ENCODE measurements at places on chromosomes 5 and 9. TPM values are rescaled to one million over a fixed set of nuclear protein-coding genes. Genes with fewer than 3 reads are reported as not detected.
A peak's percentile ranks its signal among the peaks of the same experiment; 100 is the strongest.

- DNase-seq, result no peak
Measured at GRCh38 chr9:127114606-127115005, 7.8 kb downstream of the ANGPTL2 start.

DNA sequence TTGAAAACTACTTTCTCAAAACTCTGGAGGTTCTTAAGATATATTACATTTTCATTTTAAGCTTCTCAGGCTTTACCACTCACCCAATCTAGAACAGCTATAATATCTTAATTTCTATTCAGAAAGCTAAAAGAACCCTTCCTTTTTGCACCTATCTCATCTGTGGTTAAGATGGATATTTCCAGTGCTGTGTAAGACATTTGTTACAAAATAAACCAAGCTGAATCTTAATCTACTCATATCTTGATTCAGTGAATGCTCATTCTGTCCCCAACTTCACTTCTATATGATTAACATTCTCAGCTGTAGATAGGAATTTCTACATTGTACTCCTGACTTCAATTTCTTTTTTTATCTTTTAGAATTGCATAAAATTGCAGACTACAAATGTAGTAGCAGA lies 15.0 kb downstream of the ABHD17B start:
- no peak for DNase-seq

DNA sequence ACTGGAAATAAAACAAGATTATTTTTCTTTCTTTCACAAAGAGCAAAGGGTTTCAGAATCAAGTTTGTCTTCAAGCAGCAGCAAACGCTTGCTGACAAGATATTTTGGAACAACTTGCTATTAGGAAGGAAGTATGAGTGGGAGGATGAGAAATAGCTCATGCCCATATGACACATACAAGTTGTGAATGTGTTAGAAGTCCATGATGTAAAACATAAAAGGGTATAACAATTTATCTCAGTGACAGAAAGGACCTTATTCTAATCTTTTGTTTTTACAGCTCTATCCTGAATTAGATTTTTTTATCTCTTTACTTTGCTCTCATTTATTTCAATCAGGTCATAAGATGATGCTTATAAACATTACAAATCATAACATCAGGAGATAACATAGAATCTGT lies 516.6 kb upstream of the MEF2C start:
- no peak for DNase-seq

DNA sequence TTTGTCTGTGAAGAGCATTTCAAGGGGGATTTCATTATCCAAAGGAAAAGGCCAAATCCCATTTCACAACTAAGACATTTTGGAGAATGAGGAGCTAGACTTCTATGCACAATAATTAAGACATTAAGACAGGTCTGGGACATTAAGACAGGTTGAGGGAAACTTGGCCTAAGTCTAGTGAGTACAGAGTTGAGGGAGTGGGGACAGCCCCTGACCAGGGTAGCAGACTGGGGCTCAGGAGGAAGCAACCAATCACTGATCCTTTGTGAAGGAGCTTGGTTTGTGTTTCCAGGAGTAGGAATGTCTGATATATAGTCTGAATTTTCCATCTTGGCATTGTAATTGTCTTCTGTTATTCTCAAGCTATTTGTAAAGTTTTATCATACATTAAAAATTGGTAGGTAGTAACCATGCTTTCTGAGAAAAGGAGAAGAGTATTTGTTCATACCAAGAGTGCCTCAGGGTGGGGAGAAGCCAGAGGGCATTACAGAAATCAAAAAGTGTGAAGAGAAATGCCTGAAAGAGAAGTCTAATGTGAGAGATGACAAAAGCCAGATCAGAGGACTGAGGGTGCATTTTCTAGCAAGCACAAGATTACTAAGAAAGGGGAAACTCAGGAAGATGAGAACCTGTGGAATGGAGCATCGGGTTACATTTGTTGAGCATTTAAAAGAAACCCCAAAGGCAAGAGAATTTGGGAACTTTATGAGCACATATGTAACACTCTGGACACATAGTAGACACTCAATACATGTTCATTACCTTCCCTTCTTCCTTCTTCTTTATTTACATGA lies 189.3 kb upstream of the PIK3R1 start:
- DNase-seq, result no peak

- DNase-seq, result no peak
Measured at GRCh38 chr9:70588381-70588780, 173.9 kb upstream of the KLF9 start.

DNA sequence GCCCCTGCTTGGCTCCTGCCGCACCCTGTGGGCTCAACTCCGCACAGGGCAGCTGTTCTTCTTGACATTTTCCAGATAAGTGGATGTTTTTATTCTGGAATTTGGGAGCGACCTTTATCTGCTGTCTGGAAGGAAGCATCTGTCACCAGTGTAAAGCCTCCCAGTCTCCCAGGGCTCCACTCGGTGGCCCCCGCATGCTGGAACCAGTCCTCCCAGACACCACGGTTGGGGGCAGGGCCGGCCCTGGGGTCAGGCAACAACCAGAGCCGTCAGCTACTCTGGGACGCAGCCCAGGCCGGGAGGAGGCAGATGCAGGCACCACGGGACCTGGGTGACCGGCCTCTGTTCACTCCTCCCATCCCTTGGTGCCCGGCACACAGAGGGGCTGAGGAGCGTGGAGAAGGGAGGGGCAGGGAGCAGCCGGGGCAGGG lies 92.8 kb upstream of the ADAMTS2 start:
- DNase-seq, result no peak

GRCh38 chr5:177178733-177179304 lies 45.2 kb downstream of the NSD1 start:
- no peak for DNase-seq

DNA sequence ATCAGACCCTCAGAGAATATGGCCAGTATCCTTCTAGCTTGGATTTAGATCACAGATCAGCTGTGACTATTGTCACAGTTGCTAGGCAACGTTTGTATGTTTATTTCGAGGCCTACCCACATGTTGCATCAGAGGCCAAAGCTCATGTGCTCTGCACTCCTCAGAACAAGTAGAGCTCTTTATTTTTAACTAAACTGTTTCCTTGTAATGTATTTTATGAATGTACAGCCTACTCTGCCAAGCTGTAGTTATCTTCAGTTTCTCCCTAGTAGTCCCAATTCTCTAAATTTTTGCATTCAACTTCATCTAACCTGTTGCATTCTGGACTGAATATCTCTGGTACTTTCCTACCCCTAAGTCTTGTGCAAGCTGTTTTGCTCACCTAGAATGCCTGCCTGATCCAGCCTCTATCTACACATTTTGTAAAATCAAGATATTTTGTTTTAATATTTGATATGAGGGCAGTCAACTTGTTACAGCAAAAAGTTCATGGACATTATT lies 52.8 kb downstream of the CAST start:
- DNase-seq, result peak; percentile 73

DNA sequence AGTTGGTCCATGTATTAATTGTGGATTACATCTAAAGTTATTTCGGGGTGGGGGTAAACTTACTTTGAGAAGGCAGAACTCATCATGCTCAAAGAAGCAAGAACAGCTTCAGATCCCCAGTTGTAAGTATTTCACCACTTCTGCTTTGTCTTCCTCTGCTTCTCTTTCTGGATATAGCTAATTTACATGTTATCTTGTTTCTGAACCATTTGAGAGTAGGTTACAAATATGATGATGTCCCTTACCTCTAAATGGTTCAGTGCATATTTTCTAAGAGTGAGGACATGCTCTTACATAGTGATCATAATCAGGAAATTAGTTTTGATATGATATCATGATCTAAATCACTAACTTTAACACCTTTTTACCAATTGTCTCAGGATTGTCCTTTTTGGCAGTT lies 11.9 kb downstream of the TRIO start:
- DNase-seq, result no peak

DNA sequence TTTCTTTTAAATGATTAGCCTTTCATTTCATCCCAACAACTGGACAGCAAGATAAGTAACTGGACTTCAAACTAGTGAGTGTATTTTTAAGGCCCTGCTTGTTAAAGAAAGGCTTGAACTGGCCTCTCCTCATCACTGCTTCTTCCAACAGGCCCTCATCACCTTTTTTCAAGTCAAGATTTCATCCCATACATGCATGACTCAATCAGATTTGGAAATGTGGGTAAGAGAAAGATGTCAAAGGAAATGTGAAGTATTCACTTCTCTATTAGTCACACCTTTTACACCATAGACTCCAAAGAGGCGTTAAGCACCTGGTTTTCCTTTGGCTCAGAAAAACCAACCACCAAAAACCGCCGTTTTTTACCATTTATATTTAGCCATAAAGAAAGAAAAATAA lies 4.9 kb downstream of the NR4A3 start:
- DNase-seq, result no peak

GRCh38 chr5:124806373-124807077 lies 60.1 kb upstream of the ZNF608 start:
- DNase-seq, result no peak

- peak; percentile 67 for DNase-seq
Measured at GRCh38 chr9:106916466-106917235, 53.7 kb downstream of the ZNF462 start.

DNA sequence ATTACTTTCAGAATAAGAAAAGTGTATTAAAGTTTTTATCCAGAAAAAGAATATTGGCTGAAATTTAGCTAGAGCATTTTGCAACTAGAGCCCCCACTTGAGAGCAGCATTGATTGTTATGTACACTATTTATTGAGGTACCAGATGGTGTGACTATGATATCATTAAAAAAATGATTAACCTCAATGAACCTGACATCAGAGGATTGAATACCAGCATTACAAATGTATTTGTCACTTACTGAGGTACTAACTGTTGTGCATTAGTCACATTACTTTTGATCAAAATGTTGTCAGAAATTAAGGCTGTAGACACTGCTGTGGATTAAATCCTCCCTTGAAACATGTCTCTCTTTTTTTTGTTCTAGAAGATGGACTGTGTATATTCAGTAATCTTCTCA lies 127.8 kb upstream of the DHFR start:
- no peak for DNase-seq

GRCh38 chr5:11027660-11028059 lies 266.6 kb upstream of the DAP start:
- no peak for DNase-seq

GRCh38 chr5:101431201-101431600 lies 528.1 kb upstream of the ST8SIA4 start:
- no peak for DNase-seq

DNA sequence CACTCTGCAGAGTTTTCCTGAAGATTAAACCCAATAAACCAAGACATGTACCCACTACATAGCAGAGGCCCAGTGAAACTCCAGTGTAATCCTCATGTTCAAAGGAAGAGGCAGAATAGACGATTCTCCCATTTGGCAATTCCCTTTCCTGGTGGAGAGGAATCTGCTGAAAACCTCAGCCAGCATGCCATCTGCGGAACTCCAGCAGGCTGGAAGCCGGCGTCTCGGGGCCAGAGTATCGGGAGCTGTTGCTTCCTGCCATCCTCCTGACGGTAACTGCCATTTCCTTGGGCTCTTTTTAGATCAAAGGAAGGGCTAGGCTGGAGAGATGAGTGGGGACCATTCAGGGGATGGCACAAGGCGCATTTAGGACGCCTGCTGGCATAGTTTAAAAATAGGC lies 20.5 kb downstream of the NEURL1B start:
- no peak for DNase-seq

DNA sequence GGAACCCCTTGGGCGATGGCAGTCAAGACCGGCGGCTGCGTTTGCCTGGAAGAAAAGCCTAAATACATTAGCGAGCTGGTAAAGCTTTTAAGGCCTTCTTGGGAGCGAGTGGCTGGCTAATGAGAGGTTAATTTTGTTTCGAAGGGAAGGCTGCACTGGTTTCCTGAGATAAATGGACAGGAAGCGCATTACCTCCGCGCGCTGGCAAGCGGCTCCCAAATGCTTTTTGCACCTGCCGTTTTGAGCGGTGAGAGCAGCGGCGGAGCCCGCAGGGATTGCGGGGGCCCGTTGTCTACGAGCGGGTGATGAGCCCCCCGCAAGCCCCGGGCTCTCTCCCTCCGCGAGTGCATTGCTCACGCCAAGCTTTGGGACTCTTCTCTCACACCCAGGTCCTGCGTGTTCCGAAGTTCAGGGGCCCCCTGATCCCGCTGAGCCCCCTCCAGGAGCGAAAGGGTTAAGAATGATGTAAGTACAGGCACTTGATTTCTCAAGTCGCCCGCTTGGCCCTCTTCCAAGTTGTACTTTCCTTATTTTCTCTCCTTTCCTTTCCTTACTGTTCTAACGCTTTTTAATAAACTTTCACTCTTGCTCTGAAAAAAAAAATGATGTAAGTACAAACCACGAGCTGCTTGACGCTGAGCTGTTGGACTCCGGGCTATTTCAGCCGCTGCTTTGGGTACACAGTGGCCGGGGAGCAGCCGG lies 3.1 kb upstream of the RGMB start:
- DNase-seq, result peak; percentile 54

DNA sequence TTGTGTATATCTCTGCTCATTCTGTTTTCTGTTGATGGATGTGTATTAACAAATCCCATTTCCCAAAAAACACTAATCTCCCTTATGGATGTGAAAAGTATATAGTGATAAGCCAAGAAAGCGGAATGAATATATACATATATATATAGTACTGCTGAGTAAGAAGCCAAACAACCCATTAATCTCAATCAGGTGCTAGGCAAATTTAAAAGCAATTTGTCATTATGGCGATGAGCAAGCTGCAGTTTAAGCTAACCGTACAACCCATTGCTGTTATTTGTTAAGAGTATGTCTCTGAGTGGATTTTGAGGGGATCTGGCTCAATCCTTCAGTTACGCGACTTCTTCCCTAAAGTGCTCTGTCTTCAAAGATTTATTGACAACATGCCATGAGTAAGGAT lies 640.4 kb upstream of the ARRDC3 start:
- DNase-seq, result no peak

- DNase-seq, result no peak
Measured at GRCh38 chr9:115164511-115164974, 46.6 kb upstream of the TNC start.

DNA sequence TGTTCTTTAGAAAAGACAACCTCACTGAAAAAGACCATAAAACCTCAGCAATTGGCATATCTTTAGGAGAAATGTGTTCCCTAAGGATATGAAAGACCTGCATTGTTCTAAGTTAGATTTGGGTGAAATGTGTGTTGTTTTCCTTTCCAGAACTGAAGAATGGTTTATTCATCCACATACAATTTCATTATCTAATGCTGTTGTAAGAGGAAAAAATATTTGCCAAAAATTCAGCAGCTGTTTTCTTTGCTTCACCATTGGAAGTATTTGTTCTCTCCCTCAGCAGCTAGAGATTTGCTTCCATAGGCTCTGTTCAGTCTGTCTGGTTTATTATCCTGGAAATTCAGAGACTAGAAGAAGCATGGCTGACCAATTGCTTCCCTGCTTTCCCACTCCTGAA lies 150.9 kb downstream of the ISOC1 start:
- DNase-seq, result no peak

Gene PCDHB12
- 0.99 TPM for total RNA-seq

Gene SAXO1
- not detected for total RNA-seq

Gene GCNT1
- 0.55 TPM for total RNA-seq

Gene SLC4A9
- total RNA-seq, result not detected

Gene ADAMTSL1
- total RNA-seq, result 0.40 TPM

Gene ALDH1A1
- 155 TPM for total RNA-seq

Gene CERCAM
- 13.9 TPM for total RNA-seq

Gene ZMAT2
- total RNA-seq, result 62.5 TPM

Gene TAF11L10
- not detected for total RNA-seq
